ENCODE measurements at places on chromosomes 4 and X. TPM values are rescaled to one million over a fixed set of nuclear protein-coding genes. Genes with fewer than 3 reads are reported as not detected.

The FDCSP gene
- total RNA-seq, result not detected

The MBNL3 gene
- total RNA-seq, result 1.3 TPM

The TMSB15A gene
- 0.73 TPM for total RNA-seq

The NEUROG2 gene
- not detected for total RNA-seq

The SATL1 gene
- not detected for total RNA-seq
